ENCODE measurements at places on chromosomes 11 and 22. TPM values are rescaled to one million over a fixed set of nuclear protein-coding genes. Genes with fewer than 3 reads are reported as not detected.

The OR2AG2 gene
- total RNA-seq = not detected

GRCh38 chr11:104873252-104873651 is 25.0 kb downstream of the CASP12 start:
- H3K27me3 ChIP-seq = no peaks in the 10 kb centered on the region
- H3K4me1 ChIP-seq = no peaks in the 10 kb centered on the region
- H3K27ac ChIP-seq = no peak overlapping the region

DNA sequence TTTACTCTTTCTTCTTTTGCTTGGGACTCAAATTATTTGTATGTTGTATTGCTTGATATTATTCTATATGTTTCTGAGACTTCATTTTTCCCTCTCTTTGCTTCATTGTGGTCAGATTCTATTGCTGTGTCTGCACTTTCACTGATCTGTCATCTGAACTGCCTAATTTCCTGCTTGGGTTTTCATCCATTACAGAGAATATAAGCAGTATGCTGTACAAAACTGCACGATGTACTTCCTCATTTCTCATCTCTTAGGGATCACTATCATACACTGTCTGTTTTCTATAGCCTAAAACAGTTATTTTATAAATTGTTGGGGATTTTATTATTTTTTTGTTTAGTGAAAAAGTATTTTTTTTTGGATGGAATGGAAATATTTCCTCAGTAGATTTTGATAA is 736.7 kb upstream of the ANO5 start:
- no peaks in the 10 kb centered on the region for H3K36me3 ChIP-seq
- H3K27me3 ChIP-seq = no peaks in the 10 kb centered on the region
- H3K27ac ChIP-seq = no peak overlapping the region
- no peaks in the 10 kb centered on the region for H3K4me1 ChIP-seq

GRCh38 chr11:120830085-120830620 is 193.7 kb upstream of the TBCEL start:
- H3K4me3 ChIP-seq = no peak overlapping the region
- DNase-seq = no peak
- no peak overlapping the region for H3K27ac ChIP-seq
- H3K27me3 ChIP-seq = peaks cover 98% of the 10 kb centered on the region
- no peaks in the 10 kb centered on the region for H3K4me1 ChIP-seq

DNA sequence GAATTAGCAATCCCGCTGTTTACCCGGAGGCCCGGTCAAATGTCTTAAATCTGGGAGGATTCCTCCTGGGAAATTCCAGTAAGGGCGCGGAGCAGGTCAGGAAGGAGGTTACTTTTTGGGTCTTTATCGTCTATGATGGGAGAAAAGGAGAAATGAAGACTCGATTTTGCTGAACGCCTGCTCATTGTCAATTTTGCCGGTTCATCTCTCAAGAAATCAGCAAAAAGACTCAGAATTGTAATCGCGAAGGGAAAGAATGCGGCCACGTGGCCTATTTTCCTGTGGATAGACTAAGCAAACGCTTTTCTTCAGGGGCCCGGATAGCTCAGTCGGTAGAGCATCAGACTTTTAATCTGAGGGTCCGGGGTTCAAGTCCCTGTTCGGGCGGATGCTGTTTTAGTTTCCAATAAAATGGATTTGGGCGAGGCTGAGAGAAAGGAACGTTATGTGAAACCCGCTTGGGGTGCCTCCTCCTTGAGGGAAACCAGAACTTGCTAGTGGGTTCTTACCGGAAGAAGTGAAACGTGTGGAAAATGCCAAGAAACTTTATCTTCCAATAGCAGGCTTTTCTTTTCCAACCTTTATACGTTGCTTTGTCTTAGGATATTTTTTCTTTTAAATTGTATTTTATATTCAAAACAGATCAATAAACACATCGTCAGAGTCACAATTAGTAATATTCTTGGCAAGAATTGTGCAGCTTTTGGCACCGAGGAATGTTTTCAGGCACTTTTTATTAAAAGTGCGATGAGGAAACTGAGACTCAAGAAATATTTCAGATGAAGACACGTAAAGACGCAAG is 45.0 kb downstream of the OR4D9 start:
- no peaks in the 10 kb centered on the region for H3K27me3 ChIP-seq
- DNase-seq = peak; percentile 31
- H3K4me3 ChIP-seq = peak overlapping the region; percentile 66

DNA sequence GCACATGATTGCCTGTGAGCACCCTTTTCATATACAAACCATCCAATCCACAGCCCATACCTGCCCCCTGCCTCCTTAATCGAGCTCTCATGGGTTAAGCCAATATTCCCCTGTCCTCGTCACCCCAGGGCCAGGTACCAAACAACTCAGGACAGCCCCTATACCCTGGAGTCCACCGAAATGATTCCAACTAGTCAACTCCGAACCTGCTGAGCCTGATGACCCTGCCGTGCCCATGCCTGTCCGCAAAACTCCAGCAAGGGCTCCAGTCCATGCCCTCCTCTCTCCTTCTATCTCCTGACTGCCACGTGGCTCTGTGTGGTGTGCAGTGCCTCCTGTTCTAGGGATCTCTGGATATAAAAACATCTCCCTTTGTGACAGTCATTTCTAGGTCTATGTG is 35.5 kb upstream of the SYT13 start:
- H3K27me3 ChIP-seq = peaks cover 35% of the 10 kb centered on the region
- peaks cover 15% of the 10 kb centered on the region for H3K4me1 ChIP-seq
- DNase-seq = no peak

DNA sequence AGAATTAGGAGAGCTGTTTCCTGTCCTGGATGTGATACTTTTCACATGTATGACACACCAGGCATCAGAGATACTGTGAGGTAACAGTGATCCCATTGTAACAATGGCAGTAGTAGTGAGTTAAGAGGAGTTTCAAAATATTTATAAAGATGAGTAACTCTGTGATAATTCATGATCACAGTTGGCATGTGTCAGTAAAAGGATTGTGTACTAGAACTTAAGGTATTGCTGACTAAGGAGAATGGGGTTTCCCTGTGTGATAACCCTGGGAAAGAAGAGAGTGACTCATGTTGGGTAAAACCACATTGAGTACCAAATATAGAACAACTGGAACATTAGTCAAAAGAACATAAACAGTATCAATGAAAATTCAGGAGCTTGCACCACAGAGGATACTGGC is 22.9 kb upstream of the SLC5A1 start:
- H3K27me3 ChIP-seq = peaks cover 6% of the 10 kb centered on the region
- DNase-seq = no peak
- H3K36me3 ChIP-seq = no peaks in the 10 kb centered on the region
- no peak overlapping the region for H3K4me3 ChIP-seq
- no peak overlapping the region for H3K27ac ChIP-seq
- H3K4me1 ChIP-seq = no peaks in the 10 kb centered on the region

GRCh38 chr11:85848006-85848405 is 7.2 kb upstream of the CCDC83 start:
- no peak for DNase-seq
- H3K36me3 ChIP-seq = no peaks in the 10 kb centered on the region
- H3K4me1 ChIP-seq = no peaks in the 10 kb centered on the region
- no peak overlapping the region for H3K27ac ChIP-seq
- H3K4me3 ChIP-seq = no peak overlapping the region

The HTR3A gene
- not detected for total RNA-seq

The OR51B2 gene
- total RNA-seq = not detected

The LYVE1 gene
- 41.1 TPM for total RNA-seq

The MYOD1 gene
- total RNA-seq = not detected

DNA sequence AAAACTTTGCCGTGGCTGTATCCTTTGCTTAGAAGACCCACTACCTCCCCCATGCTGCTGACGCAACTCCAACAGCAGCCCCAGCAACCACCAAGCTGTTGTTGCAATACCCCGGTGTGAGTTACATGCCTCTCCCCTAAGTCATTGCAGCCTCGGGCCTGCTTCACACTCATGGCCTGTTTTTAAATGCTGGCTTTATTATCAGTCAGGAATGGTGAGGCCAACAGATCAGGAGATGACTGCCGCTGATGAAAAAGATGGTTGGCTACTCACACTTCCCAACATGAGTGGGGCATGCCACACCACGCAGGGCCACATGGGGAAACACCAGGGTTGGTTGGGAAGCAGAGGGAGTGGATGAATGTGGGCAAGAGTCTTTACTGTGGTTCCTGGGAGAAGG is 171.5 kb upstream of the SYT13 start:
- H3K4me3 ChIP-seq = no peak overlapping the region
- no peak for DNase-seq
- peaks cover 27% of the 10 kb centered on the region for H3K27me3 ChIP-seq
- H3K4me1 ChIP-seq = no peaks in the 10 kb centered on the region
- H3K36me3 ChIP-seq = no peaks in the 10 kb centered on the region
- H3K27ac ChIP-seq = no peak overlapping the region

GRCh38 chr11:134429106-134429505 is 17.1 kb upstream of the B3GAT1 start:
- H3K27me3 ChIP-seq = peaks cover 83% of the 10 kb centered on the region
- no peak for DNase-seq
- H3K27ac ChIP-seq = no peak overlapping the region
- H3K4me3 ChIP-seq = no peak overlapping the region
- H3K36me3 ChIP-seq = no peaks in the 10 kb centered on the region
- no peaks in the 10 kb centered on the region for H3K4me1 ChIP-seq

- peaks cover 34% of the 10 kb centered on the region for H3K27me3 ChIP-seq
- DNase-seq = no peak
- H3K36me3 ChIP-seq = no peaks in the 10 kb centered on the region
- H3K4me1 ChIP-seq = peaks cover 11% of the 10 kb centered on the region
- H3K4me3 ChIP-seq = peak overlapping the region; percentile 62
- H3K27ac ChIP-seq = no peak overlapping the region
Measured at GRCh38 chr22:20964090-20964798, 2.8 kb upstream of the AIFM3 start.

Measured in left ventricle myocardium inferior (tissue), 1 donor.